MV-4-11 (cell line): ENCODE measurements at places on chromosomes 13 and 19.

GRCh38 chr19:10805065-10805757 lies 30.8 kb downstream of the TMED1 start:
- peak; percentile 89 for DNase-seq

DNA sequence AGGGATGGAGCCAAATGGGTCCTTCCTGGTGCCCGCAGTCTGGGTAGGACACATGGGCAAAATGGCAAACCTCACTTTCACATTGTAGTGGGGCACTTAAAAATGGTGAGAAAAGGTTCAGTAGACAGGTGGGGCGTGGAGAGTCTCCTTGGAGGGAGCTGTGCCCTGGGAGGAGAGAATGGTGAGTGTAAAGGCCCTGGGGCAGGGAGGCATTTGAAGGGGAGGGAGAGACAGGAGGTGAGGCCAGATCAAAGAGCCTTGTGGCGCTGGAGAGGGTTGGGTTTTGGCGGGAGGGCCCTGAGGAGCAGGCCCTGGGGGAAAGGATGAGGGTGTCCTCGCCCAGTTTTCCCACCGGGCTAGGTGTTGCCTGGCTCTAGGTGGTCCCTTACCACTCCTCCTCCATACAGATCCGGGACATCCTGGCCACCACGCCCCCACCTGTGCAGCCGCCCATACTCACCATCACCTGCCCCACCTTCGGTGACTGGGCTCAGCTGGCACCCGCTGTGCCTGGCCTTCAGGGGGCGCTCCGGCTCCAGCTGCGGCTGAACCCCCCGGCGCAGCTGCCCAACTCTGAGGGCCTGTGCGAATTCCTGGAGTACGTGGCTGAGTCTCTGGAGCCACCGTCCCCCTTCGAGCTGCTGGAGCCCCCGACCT lies 6.3 kb downstream of the MAP1S start:
- no peak for DNase-seq

GRCh38 chr13:44158881-44159632 lies 214.6 kb upstream of the SERP2 start:
- DNase-seq = no peak

DNA sequence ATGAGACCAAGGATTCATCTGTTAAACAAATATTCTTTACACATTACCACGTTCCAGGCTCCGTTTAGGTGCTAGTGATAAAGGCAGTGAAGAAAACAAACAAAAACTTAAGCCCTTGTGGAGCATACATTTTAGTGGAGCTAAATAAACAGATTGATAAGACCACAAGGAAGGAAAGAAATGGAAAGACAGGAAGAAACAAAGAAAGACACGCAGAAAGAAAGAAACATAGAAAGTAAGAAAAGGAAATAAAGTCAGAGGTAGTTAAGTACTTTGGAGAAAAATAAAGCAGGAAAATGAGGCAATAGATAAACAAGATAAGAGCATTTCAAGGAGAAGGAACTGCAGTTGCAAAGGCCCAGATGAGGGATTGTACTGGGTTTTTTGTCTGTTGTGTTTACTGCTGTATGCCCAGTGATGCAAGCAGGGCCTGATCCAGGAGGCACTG lies 998 bp downstream of the NFKBIB start:
- DNase-seq = no peak

DNA sequence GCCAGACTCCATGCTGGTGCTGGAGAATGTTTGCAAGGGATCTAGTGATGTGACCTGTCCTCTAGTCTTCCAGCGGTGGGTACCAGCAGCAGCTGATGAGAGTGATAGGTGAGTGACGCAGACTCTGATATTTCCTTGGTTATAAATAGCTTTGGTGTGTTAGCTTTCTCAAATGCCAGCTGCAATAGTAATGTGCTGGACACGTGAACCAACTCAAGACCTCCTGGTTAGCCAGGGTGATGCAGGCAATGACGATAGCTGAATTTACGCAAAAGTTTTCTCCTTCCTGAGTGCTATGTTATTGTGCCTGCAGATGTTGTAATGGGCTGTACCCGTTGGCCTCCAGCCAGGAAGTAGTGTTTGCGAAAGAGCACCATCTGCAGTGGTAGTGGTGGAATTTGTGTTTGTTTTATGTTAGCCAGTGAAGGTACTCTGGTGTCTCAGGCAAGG lies 129.5 kb downstream of the CYSLTR2 start:
- DNase-seq = peak; percentile 97

DNA sequence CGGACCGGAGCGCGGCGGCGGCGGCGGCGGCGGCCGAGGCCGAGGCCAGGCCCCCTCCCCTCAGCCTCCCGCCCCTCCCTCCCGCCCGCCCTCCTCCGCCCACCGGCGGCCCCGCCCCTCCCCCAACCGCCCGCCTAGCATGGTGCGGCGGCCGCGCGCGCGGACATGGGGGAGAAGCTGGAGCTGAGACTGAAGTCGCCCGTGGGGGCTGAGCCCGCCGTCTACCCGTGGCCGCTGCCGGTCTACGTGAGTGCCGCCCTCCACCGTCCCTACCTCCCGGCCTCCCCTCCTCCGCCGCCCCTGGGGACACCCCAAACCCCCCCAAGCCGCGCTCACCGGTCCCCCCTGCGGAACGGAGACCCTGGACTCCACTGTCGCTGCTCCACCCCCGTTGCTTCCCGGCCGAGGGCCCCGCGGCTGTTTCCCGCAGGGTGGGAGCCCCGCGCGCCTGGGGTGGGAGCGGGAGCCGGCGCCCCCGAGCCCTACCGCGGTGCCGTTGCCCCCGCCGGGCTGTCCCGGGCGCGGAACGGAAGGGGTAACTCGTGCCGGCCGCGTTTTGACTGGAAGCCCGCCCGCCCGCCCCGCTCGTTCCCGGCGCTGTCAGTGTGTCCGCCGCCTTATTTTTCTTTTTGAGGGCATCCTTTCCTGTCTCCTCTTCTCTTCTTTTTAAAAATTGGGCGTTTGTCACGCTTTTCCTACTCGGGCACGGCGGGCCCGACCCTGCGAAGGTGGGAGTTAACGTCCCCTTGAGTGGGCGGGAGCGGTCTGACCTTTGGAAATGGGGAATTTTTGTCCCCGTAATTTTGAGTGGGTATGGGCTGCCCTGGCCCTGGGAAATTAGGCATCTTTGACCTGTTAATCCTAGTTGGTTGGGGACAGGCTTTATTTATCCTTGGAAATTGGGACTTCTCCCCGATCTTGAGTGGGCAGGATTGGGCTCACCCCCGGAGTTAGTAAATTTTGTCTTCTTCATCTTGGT lies 576 bp downstream of the DOT1L start:
- no peak for DNase-seq

DNA sequence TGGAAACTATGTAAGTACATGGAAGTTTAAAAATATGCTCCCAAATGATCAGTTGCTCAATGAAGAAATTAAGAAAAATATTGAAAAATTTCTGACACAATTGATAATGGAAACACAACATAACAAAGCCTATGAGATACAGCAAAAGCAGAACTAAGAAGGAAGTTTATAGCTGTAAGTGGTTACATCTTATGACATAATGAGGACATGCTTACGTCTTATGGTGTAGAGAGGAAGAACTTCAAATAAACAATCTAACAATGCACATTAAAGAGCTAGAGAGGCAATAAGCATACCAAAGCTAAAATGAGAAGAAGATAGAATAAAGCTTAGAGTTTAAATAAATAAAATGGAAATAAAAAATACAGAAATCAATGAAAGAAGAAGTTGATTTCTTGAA lies 50.0 kb upstream of the CEACAM21 start:
- peak; percentile 59 for DNase-seq

DNA sequence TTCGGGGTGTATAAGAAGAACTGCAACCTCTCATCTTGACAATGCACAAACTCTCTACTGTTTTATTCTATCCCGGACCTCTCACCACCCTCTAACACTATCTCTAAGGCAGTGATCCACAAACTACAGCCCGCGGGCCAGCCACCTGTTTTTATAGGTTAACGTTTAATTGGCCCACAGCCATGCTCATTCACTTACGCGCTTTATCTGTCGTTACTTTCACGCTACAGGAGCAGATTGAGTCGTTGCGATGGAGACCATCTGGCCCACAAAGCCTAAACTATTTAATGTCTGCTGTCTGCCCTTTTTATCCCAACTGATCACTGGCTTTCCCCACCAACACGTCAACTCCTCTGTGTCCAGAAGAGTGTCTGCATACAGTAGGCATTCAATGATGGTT lies 158.9 kb downstream of the CACNA1A start:
- DNase-seq = no peak

- DNase-seq = peak; percentile 95
Measured at GRCh38 chr19:30214651-30215051, 157.5 kb upstream of the ZNF536 start.

- DNase-seq = no peak
Measured at GRCh38 chr13:20461860-20462532, 63.7 kb downstream of the CRYL1 start.

- peak; percentile 94 for DNase-seq
Measured at GRCh38 chr19:39397360-39398296, 6.5 kb downstream of the MED29 start.

DNA sequence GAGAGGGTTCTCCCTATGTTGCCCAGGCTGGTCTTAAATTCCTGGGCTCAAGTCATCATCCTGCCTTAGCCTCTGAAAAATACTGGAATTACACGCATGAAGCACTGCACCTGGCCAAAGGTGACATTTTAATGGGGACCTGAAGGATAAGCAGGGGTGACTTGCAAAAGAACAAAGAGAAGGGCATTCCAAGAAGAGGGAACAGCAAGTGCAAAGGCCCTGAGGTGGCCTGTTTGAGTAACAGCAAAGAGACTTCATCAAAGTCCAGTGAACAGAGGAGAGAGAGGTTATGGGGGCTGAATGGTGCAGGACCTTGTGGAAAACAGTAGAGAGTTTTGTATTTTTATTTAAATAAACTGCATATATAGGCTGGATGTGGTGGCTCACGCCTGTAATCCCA lies 4.1 kb downstream of the CA11 start:
- no peak for DNase-seq

GRCh38 chr13:26538363-26539317 lies 18.8 kb upstream of the WASF3 start:
- no peak for DNase-seq

DNA sequence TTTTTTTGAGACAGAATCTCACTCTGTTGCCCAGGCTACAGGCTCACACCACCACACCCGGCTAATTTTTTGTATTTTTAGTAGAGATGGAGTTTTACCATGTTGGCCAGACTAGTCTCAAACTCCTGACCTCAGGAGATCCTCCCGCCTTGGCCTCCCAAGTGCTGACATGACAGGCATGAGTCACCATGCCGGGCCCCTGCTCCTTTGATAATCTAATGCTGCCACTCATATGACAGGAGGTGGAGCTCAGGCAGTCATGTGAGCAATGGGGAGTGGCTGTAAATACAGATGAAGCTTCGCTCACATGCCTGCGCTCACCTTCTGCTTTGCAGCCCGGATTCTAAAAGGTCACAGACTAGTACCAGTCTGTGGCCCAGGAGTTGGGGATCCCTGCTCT lies 25.1 kb downstream of the ARHGEF18 start:
- peak; percentile 57 for DNase-seq

DNA sequence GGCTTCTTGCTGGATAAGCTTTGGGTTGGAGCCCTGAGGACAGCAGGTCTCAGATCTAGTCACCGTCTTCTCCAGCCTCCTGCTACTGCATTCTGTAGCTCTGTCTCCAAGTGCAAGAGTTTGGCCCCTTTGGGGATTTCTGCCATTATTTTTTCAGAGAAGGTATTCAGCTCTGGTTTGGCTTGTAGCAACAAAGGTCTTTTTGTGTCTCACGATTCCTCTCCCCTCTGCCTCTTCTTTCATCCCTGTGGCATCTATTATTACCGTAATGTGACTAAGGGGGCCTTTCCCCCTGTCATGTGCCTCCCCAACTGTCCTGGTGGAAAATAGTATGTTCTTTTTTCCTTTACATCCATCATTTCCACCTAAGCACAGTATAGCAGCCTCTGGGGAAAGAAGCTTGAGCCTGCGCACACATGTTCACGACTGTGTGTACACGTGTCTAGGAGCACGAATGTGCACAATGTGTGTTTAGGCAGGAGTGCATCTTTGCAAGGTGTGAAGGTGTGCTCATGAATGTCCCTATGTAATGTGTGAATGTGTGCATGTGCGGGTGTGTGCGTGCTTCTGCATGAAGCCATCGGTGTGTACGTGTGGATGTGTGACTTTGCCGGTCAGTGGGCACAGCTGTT lies 273.9 kb downstream of the ZNF536 start:
- no peak for DNase-seq

DNA sequence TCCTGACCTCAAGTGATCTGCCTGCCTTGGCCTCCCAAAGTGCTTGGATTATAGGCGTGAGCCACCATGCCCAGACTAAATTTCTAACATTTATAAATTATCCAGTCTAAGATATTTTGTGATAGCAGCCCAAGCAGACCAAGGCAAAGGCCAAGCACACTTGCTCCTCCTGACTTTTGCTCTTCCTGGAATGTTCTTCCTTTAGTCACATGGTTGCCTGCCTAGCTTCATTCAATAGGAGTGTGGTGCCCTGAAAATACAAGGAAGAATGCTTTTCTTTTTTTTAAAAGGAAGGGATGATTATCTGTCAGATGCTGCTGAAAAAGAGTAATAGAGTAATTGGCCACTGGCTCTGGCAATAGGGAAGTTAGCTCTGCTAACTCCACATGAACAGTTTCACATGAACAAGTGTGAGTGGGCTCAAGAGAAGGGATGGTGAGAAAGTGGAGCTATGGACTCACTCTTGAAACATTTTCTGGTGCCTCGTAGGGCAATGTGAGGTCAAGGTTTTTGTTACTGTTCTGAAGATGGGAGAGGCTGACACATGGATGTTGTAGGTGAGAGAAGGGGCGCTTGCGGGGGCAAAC lies 47.1 kb downstream of the USPL1 start:
- DNase-seq = peak; percentile 74

DNA sequence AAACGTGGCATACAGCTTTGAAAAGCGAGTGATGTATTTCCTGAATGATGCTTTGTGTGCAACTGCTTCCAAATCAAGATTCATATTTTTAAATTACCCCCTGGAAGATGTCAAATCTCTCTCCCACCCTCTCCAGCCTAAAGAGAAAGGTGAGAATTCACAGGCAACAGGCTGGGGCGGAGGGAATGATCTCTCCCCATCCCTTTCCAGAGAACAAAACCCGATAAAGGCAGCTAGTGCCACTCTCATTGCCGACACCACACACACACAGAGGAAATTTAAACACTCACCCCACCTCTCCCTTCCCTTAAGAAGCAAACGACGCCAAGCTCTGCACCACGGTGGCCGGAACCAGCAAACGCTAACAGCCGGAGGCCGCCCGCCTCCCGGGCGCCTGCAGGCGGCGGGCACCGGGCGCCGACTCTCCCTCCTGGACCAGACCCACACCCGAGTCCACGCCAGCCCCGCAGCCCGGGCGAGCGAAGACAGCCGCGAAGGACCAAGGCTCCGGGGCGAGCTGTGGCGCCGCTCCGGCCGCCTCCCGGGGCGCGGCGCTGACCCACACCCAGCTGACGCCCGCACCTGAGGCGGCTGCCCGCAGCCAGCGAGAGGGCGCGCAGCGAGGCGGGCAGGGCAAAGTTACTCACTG lies 477 bp downstream of the LNX2 start:
- DNase-seq = no peak

DNA sequence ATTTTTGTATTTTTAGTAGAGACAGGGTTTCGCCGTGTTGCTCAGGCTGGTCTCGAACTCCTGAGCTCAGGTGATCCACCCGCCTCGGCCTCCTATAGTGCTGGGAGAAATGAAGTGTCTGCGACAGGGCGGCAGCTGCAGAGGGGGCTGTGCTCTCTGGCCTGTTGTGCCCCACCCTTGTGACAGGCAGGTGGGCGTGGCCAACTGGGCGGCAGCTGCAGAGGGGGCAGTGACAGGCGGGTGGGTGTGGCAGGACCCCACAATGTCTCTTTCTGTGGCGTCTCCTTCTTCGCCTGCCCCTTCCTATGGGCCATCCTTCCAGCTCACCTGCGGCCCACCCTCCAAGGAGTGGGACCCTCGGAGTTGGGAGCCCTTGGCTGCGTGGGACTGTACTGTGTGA lies 11.8 kb downstream of the STK11 start:
- no peak for DNase-seq

- DNase-seq = no peak
Measured at GRCh38 chr13:27744801-27745200, 47.5 kb upstream of the GSX1 start.
